ENCODE measurements at places on chromosomes 6 and 20.

- no peak for DNase-seq
These were observed 20.1 kb downstream of the RNASET2 start for GRCh38 chr6:166936079-166936787.

- DNase-seq: no peak
These were observed 35.0 kb downstream of the COL19A1 start for GRCh38 chr6:69901361-69901760.

DNA sequence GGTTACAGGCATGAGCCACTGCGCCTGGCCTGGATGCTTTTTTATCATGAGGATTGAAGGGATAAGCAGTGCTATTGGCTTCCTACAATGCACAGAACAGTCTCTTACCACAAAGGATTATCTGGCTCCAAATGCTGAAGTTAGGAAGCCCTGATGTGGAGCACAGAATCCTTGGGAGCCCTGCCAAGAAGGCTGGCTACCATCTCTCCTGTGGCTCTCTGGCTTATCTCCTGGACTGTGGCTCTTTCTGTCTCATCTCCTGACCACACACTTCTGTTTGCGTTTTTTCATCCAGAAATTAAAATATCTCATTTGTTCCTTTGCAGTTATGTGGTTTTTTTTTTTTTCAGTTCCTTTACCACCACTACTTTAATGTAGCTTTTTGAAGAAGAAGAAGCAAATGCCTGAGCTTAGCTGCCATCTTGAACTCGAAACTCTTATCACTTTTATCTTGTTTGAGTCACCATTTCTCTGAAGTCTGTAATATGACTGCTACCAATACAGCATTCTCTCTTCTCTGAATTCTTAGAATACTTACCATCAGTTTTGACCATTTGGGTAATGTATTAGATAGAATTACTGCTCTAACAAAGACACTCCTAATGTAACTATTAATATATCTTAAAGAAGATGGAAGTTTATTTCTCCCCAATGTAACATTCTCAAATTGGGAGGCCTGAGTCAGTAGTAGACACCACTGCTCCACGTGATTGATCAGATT is 1044.7 kb downstream of the KIF16B start:
- no peak for DNase-seq

DNA sequence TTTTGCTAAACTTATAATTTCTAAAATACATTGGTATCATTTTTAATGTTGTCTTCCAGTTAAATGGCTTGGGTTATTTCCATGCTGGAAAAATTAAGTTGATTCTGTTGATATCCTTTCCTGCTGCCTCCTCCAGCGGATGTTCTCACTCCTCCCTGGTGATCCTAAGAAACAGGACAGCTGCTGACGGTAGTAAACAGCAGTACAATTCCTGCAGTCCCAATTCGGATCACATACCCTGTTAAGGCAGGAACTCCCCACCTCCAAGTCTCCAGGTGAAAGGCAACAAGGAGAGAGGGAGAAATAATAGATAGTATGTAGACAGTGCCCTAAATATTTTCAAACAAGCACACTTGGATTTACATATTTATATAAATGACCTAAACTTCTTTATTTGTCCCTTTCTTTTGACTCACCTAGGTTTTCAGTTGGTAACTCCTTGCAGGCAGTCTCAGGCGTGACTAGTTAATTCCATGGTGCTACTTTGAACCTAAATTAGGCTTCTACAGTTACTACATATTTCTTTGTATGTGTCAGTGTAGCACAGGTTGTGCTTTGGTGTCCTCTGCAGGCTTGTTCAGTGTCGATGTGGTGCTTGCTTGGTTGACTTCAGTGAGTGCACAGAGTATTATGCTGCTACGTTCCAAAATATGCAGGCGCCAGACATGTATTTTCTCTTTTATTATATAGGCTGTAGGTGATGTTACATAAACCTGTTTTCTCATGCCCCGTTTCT is 126.0 kb downstream of the ADGRB3 start:
- no peak for DNase-seq

DNA sequence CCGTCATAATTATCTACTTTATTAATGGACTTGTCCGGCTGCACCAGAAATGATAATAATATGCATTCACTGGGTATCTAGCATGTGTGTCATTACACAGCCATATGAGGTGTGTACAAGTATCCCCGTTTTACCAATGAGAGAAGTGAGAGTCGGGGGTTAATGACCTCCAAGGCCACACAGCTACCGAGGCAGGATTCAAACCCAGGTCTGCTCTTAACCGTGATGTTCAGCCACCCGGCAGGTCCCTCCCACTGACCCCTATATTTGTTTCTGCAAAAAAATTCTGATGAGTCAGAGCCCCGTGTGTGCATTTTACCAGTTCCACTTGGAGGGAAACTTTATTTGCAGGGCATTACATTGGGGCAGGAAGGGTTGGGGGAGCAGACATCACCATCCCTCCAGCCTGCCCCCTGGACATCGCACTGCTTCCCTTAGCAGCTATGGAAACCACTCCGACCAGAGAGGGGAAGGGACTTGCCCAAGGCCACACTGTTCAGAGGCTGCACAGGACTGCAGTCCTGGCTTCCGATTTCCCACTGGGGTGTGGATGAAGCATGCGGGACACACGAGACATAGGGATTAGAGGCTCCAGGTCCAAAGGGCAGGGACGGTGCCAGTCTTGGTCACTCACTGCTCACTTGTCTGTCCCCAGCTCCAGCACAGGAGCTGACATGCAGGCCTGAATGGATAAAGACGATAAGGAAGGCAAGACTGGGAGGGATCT is 10.1 kb upstream of the SRC start:
- DNase-seq: no peak

DNA sequence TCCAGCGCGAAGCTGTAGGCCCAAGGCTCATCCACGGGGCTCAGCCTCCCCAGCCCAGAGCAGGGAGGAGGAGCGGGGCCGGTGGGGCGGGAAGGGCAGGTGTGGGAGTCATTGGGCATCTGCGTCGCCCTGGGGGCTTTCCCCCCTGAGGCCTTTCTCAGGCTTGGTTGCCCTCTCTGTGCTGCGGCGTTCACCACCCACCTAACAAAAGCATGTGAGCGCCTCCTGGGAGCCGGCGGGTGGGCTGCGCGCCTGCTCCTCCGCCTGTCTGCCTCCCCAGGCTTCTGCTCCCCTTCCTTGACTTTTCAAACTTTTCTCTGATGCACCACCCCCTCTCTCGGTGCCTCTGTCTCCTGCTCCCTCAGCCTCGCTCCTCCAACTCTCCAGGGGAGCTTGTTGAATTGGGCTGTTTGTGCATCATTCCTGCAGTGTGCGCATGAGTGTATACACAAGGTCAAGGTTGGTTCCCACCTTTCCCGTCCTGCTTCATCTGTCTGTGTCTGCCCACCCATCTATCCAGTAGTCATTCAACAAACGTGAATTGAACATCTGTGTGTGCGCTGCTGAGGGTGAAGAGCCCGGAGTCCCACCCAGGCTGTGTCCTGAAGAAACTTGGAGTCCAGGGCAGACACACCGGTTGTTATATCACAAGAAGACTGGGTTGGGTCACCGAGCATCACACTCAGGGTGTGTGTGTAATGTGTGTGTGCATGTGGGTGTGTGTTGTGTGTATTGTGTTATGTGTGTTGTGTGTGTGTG is 82.4 kb upstream of the NNAT start:
- DNase-seq: no peak

- DNase-seq: no peak
These were observed 72.4 kb upstream of the SIRPA start for GRCh38 chr20:1822564-1823449.

DNA sequence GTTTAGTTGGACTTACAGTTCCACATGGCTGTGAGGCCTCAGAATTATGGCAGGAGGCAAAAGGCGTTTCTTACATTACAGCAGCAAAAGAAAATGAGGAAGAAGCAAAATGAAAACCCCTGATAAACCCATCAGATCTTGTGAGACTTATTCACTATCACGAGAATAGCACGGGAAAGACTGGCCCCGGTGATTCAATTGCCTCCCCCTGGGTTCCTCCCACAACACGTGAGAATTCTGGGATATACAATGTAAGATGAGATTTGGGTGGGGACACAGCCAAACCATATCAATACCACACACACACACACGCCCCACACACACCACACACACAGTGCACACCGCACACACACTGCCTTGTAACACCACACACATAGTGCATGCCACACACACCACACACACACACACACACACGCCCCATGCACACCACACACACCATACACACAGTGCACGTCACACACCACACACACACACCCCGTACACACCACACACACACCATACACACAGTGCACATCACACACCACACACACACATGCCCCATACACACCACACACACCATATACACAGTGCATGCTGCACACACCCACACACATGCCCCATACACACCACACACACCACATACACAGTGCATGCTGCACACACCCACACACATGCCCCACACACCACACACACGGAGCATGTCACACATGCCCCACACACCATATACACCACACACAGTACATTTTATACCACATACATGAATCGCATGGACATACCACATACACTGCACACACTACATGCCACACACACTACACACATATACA is 310.5 kb downstream of the TAF4 start:
- DNase-seq: no peak

Data from HAP-1 (cell line).